Thoracic aorta (tissue), 2 donors: ENCODE measurements at places on chromosomes 3 and 15. TPM values are rescaled to one million over a fixed set of nuclear protein-coding genes. Genes with fewer than 3 reads are reported as not detected.

GRCh38 chr15:39785841-39786240, 3.2 kb upstream of the FSIP1 start:
- H3K4me3 ChIP-seq: no peak overlapping the region
- no peak overlapping the region for H3K27ac ChIP-seq
- peaks cover 21% of the 10 kb centered on the region for H3K4me1 ChIP-seq
- DNase-seq: no peak
- H3K36me3 ChIP-seq: no peaks in the 10 kb centered on the region

GRCh38 chr3:16423298-16423697, 90.2 kb downstream of the RFTN1 start:
- H3K4me1 ChIP-seq: peaks cover 18% of the 10 kb centered on the region
- no peak overlapping the region for H3K4me3 ChIP-seq
- no peaks in the 10 kb centered on the region for H3K27me3 ChIP-seq
- no peaks in the 10 kb centered on the region for H3K36me3 ChIP-seq
- H3K27ac ChIP-seq: no peak overlapping the region
- no peak for DNase-seq

Gene SCAMP5
- total RNA-seq: 1.5 TPM

- no peak for DNase-seq
- no peak overlapping the region for H3K4me3 ChIP-seq
- no peak overlapping the region for H3K27ac ChIP-seq
- H3K27me3 ChIP-seq: no peaks in the 10 kb centered on the region
These were observed 27.7 kb upstream of the VPS33B start for GRCh38 chr15:91050128-91050455.

Gene CHRNB4
- not detected for total RNA-seq

GRCh38 chr15:71463156-71463665, 347.1 kb upstream of the NR2E3 start:
- H3K27ac ChIP-seq: no peak overlapping the region
- H3K4me1 ChIP-seq: peaks cover 14% of the 10 kb centered on the region
- H3K36me3 ChIP-seq: no peaks in the 10 kb centered on the region
- no peak overlapping the region for H3K4me3 ChIP-seq

Gene SAMD7
- not detected for total RNA-seq

Gene DPPA2
- total RNA-seq: not detected

- no peak overlapping the region for H3K27ac ChIP-seq
- DNase-seq: no peak
- H3K27me3 ChIP-seq: no peaks in the 10 kb centered on the region
- peaks cover 9% of the 10 kb centered on the region for H3K36me3 ChIP-seq
- H3K4me1 ChIP-seq: peaks cover 7% of the 10 kb centered on the region
- no peak overlapping the region for H3K4me3 ChIP-seq
These were observed 21.2 kb downstream of the TFG start for GRCh38 chr3:100730524-100730923.

- H3K27me3 ChIP-seq: no peaks in the 10 kb centered on the region
- H3K4me1 ChIP-seq: no peaks in the 10 kb centered on the region
- H3K36me3 ChIP-seq: no peaks in the 10 kb centered on the region
These were observed 144.3 kb downstream of the STAC start for GRCh38 chr3:36524560-36524959.

Gene CORO2B
- 8.5 TPM for total RNA-seq

GRCh38 chr3:185311991-185312390, 50.9 kb upstream of the MAP3K13 start:
- peaks cover 7% of the 10 kb centered on the region for H3K36me3 ChIP-seq
- H3K4me3 ChIP-seq: no peak overlapping the region
- H3K27ac ChIP-seq: no peak overlapping the region
- H3K4me1 ChIP-seq: peaks cover 7% of the 10 kb centered on the region

DNA sequence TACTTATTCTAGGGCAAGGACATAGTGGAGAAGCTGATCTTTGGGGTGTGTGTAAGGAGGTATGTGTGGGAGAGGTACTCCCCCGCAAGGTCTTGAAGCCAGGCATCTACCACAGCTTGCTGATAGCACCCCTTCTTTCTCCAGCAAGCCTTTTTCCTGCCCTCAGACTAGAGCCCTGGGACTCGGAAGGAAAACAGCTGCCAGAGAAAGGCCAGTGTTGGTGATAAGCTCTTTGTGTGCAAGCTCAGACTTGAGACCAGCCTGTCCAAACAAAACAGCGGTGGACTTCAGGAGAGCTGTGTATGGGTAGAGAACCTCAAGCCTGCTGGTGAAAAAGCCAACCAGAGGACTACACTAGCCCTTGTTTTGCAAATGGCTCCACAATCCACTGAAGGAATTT, 1028.6 kb downstream of the MCTP2 start:
- peak overlapping the region; percentile 45 for H3K4me3 ChIP-seq
- H3K36me3 ChIP-seq: no peaks in the 10 kb centered on the region
- no peaks in the 10 kb centered on the region for H3K27me3 ChIP-seq
- H3K27ac ChIP-seq: peak overlapping the region; percentile 68

- DNase-seq: no peak
- no peak overlapping the region for H3K4me3 ChIP-seq
- H3K27me3 ChIP-seq: no peaks in the 10 kb centered on the region
These were observed 23.8 kb upstream of the CNBP start for GRCh38 chr3:129207479-129207878.

DNA sequence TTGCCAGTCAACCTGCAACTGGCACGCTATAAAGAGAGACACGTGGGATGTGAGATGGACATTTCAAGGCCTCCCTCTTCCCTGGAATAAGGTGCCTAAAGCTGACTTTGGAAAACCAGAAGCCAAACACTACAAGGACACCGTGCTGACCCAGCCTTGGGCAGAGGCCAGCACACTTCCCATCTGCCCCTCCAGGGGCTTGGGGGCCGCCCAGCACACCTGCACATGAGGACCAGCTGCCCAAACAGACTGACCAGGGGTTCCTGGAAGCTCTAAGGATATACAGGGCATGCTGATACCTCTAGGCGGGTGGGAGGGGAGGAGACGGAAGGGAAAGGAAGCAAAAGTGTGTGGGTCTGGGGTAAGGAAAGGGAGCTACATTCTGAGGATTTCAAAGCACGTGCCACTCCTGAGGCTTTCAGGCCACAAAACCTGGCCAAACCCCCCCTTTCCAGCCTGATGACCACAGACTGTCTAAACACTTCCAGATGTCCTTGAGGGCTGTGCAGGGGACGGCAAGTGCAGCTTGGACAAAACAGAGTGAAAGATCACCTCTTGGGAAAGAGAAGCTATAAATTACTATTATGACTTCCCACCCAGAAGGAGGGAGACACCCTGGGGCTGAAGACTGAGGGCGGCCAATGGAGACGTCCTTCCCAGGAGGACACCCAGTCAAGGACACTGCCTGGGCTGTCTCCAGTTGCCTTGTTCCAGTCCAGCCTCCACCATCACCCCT, 57.9 kb downstream of the ADCY5 start:
- peak overlapping the region; percentile 91 for H3K27ac ChIP-seq
- H3K4me3 ChIP-seq: no peak overlapping the region
- H3K4me1 ChIP-seq: peaks cover 47% of the 10 kb centered on the region
- DNase-seq: no peak
- no peaks in the 10 kb centered on the region for H3K27me3 ChIP-seq

GRCh38 chr3:94185753-94186152, 122.9 kb downstream of the NSUN3 start:
- no peaks in the 10 kb centered on the region for H3K4me1 ChIP-seq
- H3K4me3 ChIP-seq: no peak overlapping the region
- H3K27me3 ChIP-seq: no peaks in the 10 kb centered on the region
- no peaks in the 10 kb centered on the region for H3K36me3 ChIP-seq
- H3K27ac ChIP-seq: no peak overlapping the region
